ENCODE measurements at places on chromosomes 11 and 22.

DNA sequence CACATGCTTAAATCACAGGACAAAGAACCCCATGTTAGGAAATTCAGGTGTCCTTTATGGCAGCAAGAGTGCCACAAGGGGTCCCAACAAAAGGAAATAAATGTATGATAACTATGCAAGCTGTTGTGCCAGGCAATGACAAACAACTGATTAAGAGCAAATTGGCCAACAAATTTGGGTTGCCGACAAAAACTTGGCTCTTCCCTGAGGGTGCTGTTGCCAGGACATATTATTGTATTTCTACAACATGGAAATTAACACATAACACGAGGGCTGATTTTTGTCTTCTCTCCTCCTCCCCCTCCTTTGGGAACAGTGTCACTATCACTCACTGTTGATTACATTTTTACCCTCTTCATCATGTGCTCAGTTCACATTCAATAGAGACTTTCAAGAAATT is 56.0 kb downstream of the LRRC4C start:
- no peak for DNase-seq

- no peak for DNase-seq
Measured at GRCh38 chr11:60389279-60389910, 6.9 kb upstream of the MS4A14 start.

- DNase-seq = no peak
Measured at GRCh38 chr11:123452794-123453193, 22.7 kb downstream of the GRAMD1B start.

GRCh38 chr22:38735465-38736256 is 20.1 kb downstream of the SUN2 start:
- no peak for DNase-seq

DNA sequence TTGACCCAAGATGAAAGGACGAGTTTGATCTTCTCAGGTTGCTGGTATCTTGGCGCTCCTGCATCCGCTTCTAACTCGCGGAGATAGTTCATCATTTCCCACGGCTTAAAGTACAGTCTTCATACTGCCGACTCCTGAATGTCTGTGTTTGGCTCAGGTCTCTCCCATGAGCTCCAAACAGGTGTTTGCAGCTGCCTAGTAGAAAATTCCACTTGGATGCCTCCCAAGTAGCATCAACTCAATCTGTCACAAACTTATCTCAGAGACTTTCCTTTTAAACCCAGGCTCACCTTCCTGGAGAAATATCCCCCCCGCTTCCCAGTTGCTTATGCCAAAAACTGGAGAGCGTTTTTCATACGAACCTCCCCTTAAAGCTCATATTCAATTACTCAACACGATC is 986.5 kb downstream of the TBC1D22A start:
- DNase-seq = no peak

DNA sequence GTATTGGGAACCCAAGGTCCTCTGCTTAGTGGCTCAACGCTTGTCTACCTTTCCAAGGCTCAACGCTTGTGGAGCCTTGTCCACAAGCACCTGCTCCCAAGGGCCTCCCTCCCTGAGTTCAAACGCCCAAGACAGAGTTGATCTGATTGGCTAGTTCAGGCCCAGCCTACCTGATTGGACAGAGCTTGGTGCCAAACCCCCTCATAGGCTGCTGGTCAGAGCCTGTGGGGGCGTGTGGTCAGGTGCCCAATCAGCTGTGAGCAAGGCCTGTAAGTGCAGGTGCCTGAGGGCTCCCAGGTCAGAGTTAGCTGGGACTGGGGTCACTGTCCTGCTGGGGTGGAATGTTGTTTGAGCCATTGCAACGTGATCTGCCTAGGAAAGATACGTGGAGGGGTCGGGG is 16.9 kb upstream of the TMPRSS6 start:
- no peak for DNase-seq

DNA sequence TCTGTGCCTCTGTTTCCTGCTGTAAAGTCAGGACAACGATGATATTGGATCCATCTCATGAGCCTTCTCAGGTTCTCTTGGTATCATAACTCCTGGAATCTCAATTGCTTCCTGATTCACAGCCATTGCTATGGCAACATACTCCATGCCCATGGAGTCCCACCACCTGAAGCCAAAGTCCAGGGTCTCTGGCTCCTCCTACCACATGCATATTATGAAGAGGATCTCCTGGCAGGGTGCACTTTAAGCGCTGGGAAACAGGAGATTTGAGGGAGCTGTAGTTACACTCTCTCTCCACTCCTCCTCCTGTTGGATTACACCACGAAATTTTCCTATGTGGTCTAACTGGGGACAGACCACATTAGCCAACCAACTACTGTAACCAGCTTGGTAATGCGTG is 130.9 kb upstream of the SEZ6L start:
- no peak for DNase-seq

DNA sequence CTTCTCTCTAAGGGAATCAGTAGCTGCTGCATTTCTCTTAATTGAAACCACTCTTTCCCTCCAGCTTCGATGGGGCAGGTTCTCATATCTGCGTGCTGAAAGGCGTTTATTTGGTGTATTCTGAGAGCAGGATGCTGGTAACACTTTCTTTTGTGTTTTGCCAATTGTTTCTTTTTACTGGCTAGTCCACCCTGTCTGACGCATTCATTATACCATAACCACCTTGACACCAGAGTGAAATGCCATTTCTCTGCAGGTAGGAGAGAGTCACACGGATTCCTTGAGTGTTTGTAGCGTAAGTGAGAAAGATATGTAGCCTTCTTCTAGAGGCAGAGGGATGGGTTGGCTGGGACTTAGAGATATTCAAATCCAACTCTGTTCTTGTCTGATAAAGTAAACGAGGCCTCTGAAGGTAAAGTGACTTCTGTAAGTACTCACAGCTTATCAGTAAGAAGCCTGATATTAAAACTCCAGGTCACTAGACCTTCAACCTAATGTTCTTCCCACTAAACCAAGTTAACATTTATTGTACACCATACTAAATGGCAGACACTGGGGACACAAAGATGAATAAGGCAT is 21.4 kb downstream of the CD44 start:
- DNase-seq = no peak

DNA sequence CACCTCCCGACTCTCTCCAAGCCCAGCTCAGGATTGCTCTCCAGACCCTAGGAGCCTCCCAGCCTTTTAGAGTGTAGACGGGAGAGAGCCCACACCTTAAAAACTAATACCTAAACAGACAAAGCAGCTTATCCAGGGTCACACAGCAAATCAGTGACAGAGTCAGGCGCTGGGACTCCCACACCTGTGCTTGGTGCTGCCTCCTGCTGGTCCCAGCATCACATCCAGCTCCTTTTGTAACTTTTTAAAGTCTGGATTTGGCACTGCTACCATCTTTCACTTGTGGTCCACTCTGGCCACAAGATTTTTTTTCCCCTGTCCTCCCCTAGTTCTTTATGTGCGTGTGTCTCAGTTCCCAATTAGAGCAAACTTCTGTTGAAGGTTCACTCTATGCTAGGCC is 4.7 kb downstream of the ANO1 start:
- no peak for DNase-seq

DNA sequence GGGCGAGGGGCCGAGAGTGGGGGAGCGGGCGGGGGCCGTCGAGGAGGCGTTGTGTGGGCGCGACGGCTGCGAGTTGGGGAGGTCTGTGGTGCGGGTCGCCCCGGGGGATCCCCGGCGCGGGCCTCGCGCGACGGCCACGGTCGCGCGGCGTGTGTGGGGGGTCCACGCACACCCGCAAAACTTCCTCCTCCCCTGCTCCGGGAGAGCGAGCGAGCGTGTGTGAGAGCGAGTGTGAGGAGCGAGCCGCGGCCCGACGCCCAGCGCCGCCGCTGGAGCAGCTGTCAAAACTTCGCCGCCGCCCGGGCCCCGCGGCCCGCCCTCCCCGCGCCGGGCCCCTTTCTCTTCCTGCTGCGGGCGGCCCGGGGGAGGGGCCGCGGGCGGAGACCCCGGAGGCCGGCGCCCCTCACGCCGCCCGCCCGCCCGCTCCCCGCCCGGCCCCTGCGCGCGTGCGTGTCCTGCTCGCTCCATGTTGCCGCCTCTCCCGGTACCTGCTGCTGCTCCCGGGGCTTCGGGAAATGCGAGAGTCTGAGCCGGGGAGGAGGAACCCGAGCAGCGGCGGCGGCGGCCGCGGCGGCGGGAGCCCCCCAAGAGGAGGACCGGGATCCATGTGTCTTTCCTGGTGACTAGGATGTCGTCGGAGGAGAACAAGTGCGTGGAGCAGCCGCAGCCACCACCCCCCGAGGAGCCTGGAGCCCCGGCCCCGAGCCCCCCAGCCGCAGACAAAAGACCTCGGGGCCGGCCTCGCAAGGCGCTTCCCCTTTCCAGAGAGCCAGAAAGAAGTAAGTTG is 9.0 kb upstream of the CCT8L2 start:
- DNase-seq = no peak

- DNase-seq = no peak
Measured at GRCh38 chr22:19206287-19206686, 27.8 kb upstream of the SLC25A1 start.

Data from A673 (cell line).